ENCODE measurements at places on chromosomes 5 and 9.
A peak's percentile ranks its signal among the peaks of the same experiment; 100 is the strongest.

DNA sequence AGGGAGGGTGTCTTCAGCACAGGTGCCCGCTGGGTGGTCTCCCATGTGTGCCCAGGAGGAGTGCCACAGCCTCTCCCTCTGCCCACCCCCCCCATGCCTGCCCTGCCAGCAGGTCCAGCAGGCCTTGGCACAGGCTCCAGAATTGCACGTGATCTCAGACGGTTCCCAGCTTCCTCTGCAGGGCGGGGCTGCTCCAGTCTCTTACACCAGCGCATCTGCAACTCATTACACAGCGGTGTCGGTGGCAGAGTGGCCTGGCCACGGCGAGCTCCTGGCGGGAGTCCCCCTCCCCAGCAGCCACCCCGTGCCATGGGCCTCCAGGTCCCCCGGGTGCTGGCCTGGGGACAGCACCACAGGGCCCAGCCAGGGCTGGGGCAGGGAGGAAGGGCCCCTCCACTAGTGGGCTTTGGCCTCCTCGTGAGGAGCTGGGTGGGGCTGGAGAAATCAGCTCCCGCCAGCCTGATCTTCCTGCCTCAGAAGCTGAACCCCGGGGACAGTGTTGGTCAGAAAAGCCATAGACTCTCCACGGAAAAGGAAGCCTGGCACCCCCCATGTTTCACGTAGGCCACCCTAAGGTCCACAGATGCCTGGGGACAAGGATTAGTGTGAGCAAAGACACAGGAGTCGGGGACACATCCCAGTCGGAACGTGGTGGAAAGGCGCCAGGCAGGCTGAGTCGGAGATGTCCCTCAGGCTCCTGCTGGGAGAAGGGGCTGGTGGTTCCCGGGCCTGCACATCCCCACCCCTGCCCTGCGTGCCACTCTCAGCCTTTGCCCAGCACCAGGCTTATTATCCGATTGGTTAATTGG lies 40.2 kb downstream of the RXRA start:
- peak; percentile 97 for DNase-seq

GRCh38 chr5:38892363-38892762 lies 46.6 kb downstream of the OSMR start:
- DNase-seq = no peak

GRCh38 chr9:20568400-20568799 lies 53.9 kb downstream of the MLLT3 start:
- no peak for DNase-seq

DNA sequence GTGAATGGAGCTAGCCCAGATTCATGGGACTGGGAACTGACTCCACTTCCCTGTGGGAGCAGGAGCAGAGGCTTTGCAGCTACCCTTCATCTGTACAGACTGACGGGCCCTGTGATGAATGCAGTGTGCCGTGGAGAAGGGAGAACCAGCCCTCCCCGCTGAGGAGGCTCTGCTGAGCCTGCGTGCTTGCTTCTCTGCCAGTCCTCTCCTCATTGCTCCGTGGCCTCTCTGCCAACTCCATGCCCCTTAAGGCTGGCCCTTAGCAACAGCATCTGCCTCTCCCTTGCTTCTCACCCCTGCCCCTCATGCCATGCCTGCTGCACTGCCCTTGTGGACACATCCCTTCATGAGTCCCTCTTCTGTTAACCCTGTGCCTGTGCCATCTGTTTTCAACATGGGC lies 53.6 kb downstream of the GADD45G start:
- no peak for DNase-seq

GRCh38 chr5:9230355-9230754 lies 315.5 kb downstream of the SEMA5A start:
- no peak for DNase-seq

DNA sequence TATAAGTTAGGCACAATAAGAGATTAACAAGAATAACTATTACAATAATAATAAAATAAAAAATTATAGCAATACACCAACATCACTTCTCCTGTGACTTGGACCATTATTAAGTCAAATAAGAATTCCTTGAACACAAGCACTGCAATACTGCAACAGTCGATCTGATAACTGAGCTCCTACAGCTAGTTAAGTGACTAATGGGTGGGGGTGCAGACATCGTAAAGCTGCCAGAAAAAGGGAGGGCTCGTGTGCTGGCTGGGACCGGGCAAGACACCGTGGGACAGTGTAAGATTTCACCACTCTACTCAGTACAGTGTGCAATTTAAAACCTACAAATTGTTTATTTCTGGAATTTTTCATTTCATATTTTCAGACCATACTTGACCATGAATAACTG lies 78.8 kb downstream of the SNX24 start:
- no peak for DNase-seq

- no peak for DNase-seq
These were observed 40.9 kb upstream of the PWWP2A start for GRCh38 chr5:160159991-160160792.

- no peak for DNase-seq
These were observed 9.5 kb downstream of the BARX1 start for GRCh38 chr9:93945400-93946337.

- DNase-seq = no peak
These were observed 121.5 kb upstream of the PJA2 start for GRCh38 chr5:109531262-109531661.

- DNase-seq = no peak
These were observed 228.2 kb downstream of the TLE1 start for GRCh38 chr9:81461196-81461595.
